Cardiac septum (tissue), 1 donor: ENCODE measurements at places on chromosomes 5 and 9. TPM values are rescaled to one million over a fixed set of nuclear protein-coding genes. Genes with fewer than 3 reads are reported as not detected.

The DMRT3 gene
- total RNA-seq: 0.16 TPM

The CSF2 gene
- total RNA-seq: not detected

The MRPL36 gene
- 43.2 TPM for total RNA-seq

The SIMC1 gene
- total RNA-seq: 6.7 TPM

The EIF4E1B gene
- not detected for total RNA-seq

The TMOD1 gene
- 151 TPM for total RNA-seq

The AGXT2 gene
- not detected for total RNA-seq

The ZCCHC9 gene
- total RNA-seq: 10.9 TPM

GRCh38 chr5:176614805-176615478 lies 5.0 kb upstream of the GPRIN1 start:
- DNase-seq: no peak

DNA sequence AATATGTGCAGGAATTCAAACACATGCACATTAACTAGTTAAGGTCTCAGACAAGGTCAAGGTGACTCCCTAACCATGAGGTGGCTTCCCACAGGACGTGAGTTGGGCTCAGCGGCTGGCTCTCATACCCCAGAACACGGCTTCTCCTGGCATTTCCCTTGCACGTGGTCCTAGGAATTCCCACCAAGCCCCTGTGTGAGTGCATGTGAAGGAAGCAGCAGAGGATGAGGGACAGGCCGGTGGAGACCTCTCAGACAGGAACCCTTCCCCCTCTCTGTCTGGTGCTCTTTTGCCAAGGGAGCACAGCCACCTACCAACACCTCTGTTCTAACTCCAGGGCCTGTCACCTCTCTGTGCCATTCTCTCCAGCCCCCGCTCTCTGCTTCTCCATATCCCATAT lies 271.0 kb downstream of the FSTL4 start:
- DNase-seq: peak; percentile 35

- no peak for DNase-seq
Measured at GRCh38 chr5:57054671-57055070, 102.7 kb upstream of the MIER3 start.

GRCh38 chr5:41012318-41012717 lies 58.8 kb downstream of the MROH2B start:
- no peak for DNase-seq

GRCh38 chr5:75993643-75994520 lies 89.3 kb upstream of the SV2C start:
- DNase-seq: no peak

DNA sequence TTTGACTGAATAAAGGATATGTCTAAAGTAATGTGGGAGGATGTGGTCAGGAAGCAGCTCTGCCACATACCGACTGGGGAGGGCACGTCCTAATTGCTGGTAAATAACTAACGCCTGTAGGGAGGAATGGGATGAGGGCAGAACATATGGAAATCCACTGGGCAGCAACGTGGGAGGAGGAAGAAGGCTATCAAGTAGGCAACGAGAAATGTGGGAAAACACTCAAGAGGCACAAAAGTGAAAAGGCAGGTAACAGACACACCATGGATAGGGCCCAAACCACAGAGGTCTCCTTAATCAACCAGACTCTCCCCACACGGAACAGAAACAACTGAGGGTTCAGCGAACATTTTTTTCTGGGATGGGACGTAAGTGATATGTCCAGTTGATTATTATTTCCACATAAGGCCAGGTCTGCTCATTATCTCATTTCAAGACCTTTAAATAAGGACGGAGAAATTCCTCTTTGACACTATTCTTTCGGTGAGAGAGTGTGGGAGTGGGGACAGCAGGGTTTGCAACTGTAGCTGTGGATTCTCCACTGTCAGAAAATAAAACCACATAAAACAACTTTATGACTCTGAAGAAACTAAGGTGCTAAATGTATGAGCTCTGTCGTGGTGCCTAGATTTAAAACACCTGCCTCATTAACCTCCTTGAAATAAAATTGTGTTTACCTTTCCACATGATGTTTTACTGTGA lies 17.0 kb downstream of the IARS1 start:
- no peak for DNase-seq

DNA sequence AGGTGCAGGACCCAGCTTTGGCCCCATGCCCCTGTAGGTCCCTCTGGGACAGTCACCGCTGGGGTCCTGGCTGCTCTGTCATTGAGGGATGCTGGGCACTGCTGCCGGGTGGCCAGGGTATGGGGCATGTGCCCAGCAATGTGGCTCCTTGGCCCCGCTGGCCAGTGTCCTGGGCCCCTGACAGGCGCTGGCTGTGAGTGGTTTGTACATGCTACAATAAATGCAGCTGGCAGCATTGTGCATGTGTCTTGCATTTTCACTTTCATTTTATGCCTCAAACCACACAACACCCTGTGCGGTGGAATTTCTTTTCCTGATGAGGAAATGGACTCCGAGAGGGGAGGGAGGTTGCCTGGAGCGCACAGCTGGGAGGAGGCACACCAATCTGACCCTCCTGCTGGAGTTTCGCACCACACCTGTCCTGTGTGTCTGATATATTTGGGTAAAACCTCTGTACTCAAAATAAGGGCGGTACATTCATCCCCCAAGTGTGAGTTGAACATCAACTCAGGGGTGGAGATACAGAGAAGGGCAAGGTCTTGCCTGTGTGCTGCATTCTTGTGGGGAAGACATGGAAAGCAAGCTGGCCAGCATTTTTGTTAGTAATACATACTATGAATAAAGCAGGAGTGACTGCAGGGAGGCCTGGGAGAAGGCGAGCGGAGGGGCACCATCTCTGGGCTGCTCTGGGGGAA lies 11.7 kb downstream of the TSPAN17 start:
- DNase-seq: no peak

DNA sequence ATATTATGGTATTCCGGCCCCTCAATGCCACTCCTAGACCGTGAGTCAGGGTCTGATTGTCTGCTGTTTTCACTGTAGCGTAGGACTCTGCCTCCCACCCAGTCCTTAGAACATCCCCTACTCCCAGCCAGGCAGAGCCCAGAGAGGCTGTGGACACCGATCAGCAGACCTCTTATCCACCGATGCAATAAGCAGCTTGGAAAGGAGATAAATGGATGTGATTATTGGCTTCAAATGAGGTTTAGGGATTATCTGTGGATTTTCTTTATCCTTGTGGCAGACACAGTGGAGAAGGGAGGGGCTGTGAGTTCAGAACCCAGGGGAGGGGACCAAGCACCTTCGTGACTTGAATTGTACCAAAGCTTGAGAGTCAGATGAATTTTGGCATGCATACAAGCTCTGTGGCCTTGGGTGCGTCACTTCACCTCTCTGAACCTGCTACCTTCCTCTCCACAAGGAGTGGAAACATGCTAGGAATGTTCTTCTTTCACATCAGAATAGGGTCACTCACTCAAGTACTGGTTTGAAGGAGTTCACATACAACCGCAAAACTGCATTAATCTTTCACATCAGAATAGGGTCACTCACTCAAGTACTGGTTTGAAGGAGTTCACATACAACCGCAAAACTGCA lies 83.1 kb upstream of the CPLX2 start:
- DNase-seq: no peak

GRCh38 chr5:113600255-113600905 lies 86.9 kb downstream of the YTHDC2 start:
- DNase-seq: no peak

DNA sequence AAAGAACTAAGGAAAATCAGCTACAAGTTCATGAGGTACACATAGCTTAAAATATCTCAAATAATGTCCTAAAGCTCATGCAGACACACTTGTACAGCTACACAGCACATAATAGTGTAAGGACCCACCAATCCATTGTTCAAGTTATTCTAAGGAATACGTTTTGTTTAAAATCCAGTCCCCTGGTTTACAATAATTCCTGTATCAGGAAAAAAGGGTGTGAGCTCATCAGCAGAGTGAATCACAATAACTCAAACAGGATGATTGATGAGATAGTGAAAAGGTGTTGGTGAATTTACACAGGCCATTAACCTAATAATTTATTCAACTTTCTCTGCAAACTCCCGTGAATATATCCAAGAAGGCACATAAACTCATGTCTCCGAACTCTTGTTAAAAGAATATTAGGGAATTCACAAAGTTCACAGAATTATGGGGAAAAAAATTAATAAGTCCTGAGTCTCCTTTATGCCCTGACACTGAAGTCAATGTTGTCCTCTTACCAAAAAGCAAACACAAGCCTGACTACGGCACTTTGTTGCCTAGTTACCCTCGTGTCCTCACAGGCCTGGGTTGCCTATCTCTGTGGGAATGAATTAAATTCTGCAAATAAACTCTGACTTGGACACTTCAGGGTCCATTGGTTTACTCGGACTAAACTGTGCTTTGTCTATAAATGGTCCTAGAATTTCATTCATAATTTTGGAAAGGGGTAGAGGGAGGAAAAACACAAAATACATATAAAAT lies 142.8 kb upstream of the PDE4D start:
- no peak for DNase-seq

DNA sequence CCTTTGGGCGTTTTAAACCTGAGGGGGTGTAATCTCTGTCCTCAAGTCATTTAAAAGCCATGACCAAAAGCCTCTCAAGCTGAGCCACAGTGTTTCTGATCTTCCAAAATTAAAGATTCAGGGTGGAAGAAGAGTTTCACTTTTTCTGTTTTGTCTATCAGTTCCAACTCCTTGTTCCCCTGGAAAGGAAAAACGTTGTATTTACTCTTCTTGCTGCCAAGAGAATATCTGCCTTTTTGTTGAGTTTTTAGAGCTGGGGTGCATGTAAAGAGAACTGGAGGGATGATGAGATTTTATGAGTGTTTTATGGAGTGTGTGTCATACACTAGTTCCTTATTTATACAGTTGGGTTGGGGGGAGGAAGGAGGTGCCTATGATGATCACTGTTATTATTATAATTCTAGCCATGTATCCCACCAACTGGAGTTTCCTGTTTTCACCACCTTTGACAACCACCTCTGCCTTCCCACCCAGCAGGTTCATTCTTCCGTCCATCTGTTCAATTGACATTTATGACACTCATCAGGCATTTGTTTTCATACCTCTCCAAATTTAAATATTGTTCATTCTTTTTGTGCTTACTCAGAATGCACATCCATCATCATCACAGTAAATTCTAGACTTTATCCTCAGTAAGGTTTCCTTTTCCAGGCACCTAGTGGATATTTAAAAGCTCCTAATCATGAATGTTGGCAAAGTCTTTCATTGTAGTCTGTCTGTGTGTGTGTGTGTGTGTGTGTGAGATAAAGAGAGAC lies 97.9 kb upstream of the MPDZ start:
- no peak for DNase-seq

DNA sequence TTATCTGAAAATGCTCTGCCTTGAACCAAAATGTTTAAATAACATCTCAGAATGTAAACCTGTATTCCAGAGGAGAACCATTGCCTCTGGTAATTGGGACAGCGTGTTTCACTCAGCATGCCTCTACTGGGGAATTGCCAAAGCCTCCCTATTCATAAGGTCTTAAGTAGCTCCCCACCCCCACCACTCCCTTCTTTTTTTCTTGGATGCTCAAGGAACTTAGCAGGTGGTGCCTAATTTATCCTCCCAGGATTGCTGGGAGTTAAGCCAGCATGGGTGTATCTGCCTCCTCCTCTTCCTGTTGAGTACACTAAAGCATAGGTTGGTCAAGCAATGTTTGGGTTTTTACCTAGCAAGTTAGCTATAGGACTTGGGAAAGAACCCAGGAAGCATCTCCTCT lies 220.2 kb downstream of the DMAC1 start:
- no peak for DNase-seq

- no peak for DNase-seq
Measured at GRCh38 chr5:165035520-165035919, 1530.1 kb downstream of the MAT2B start.

DNA sequence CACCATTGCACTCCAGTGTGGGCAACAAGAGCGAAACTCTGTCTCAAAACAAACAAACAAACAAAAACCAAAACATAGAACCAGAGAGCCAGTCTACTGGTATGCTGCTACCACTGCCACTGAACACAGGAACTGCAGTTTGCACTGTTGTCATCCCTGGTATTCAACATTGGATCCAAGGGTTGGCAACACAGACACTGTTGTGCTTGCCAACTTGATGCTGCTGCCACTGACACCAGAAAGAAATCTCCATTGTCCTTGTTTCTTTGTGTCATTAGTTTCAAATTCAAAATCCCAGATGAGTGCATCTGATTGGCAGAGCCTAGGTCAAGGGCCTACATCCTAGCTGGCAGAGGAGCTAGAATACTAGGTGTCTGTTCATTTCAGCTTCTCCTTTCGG lies 16.2 kb downstream of the HINT1 start:
- no peak for DNase-seq

GRCh38 chr5:178430186-178431062 lies 159.8 kb downstream of the COL23A1 start:
- no peak for DNase-seq

GRCh38 chr5:33563983-33564908 lies 123.5 kb downstream of the TARS1 start:
- DNase-seq: no peak

DNA sequence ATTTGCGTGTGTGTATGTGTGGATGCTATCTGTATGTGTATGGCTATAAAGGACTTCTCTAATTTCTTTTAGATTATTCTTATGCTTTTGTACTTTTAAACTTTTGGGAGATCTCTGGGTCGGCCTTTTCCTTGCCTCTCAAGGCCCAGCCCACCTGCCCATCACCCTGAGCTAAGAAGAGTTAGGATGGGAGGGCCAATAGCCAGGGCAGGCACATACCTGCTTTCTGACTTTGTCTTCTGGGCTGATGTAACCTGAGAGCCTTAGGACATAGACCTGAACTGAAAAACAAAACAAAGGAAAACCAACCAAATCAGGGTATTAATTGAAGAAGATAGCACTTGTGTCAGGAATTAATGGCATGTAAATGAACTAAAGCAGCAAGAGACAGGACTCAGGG lies 100.2 kb downstream of the IRX1 start:
- DNase-seq: no peak

- no peak for DNase-seq
Measured at GRCh38 chr5:50855001-50855400, 188.6 kb downstream of the PARP8 start.

DNA sequence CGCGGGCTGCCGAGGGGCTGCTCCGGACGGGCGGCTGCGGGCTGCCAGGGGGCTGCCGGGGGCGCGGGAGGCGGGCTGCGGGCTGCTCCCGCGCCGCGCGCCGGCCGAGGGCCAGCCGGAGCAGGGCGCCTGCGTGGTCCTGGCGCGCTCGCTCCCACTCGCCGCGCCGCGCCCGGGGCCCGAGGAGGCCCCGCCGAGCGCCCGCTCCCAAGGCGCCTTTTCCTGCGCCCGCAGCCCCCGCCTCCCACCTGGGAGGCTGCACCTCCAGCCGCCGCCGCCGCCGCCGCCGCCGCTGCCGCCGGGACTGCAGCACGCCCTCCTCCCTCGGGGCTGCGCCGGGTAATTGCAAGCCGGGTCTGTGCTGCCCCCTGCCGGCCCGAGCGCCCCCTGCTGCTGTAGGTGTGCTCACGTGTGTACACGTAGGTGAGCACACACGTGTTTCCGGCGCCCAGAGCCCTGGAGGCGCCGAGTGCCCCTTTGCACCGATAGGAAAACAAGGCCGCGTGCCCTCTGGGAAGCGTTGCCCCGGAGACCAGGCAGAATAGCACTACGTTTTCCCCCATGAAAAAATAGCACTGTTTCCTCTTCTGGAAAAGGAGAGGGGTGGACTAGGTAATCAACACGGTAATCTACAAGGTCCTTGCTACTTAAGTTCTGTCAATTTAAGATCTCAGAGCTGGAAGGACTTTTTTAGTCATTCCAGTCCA lies at the start of gene EPB41L4B:
Gene EPB41L4B (minus strand): TSS at position 318 of the 707 bp plus-strand sequence. CDS start 613 bp downstream, outside the sequence.
- peak; percentile 90 for DNase-seq

GRCh38 chr9:76772686-76773445 lies 8.6 kb downstream of the PCA3 start:
- no peak for DNase-seq
